Hepatocyte (in vitro differentiated cells): ENCODE measurements at places on chromosomes 6 and 20.

DNA sequence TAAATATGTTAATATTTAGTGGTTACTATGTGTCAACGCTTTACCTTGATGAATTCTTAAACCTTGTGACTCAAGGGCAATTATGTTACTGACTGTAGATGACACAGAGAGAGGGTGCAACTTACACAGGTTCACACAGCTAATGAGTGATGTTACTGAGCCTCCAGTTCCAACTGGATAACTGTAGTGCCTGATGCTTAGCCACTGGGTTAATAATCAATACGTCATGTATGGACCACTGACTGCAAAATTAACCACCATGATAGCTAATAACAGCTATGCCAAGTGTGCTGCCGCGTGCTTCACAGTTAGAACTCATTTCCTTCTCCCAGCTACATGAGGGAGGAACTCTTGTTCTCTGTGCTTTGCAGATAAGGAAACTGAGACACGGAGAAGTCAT lies 45.4 kb downstream of the SIRPA start:
- no peak for DNase-seq

DNA sequence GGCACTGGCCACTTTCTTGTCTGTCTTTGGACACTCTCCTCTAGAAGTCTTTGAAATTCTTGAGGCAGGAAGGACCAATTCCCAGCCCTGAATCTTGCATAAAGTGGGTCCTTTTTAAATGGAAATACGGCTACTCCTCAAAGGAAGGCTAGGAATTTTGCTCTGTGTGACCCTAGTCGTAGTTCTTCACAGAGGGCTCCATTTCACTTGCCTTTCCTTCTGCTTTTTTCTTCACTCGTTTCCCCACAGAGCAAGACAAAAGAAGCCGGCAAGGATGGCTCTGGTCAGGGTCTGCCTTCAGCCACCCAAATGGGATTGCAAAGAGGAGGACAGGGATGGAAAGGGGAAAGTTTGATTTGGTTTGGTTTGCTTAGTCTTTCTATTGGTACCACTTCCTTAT lies 25.8 kb downstream of the HLA-E start:
- DNase-seq, result no peak

DNA sequence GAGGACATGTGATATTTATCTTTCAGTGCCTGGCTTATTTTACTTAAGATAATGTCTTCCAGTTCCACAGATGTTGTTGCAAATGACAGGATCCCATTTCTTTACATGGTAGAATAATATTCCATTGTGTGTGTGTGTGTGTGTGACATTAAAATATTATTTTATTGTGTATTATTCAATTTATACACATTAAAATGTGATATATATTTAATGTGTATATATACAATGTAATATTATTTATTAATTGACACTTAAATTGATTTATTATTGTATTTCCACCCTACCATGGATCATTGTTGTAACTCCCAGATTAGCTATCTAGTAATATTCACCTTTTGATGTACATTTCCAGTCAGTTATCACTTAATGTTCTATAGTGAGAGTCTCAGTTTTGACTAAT lies 1422.5 kb upstream of the ADGRB3 start:
- no peak for DNase-seq

DNA sequence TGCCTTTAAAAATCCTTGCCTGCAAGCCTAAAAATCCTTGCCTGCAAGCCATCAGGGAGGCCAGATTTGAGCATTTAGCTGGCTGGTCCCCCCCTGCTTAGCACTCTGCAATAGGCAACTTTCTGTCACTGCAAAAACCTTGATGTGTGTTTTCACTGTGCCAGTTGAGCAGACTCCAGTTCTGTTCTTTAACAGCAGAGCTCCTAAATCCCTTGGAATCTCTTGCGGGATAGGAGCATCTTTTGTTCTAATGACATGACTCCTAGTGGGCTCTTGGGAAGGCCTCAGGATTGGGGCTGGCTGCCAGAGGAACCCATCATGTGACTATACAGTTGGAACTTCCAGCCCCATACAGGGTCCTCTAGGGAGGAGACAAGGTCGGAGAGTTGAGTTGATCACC lies 50.4 kb downstream of the FAM184A start:
- DNase-seq, result no peak

GRCh38 chr6:118495485-118496280 lies 52.4 kb upstream of the PLN start:
- DNase-seq, result no peak

DNA sequence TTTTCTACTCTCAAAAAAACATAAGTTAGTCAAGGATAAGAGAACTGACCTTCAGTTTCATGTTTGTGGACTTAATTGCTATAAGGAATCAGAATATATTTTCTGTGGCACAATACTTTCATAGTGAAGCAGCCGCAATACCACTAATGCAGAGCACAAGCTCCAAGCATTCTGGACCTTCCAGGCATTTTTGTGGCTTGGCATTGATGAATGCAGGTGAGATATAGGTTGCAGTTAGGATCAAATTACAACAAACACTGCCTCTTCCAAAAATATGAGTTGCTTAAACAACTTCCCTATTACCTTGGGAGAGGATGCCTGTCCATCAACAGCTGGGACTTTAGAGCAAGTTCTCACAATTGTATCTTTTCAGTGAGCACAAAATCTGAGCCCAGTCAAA lies 162.8 kb upstream of the RSPO3 start:
- no peak for DNase-seq

- no peak for DNase-seq
Observed at GRCh38 chr20:47243532-47244305, 112.8 kb downstream of the ZMYND8 start.

DNA sequence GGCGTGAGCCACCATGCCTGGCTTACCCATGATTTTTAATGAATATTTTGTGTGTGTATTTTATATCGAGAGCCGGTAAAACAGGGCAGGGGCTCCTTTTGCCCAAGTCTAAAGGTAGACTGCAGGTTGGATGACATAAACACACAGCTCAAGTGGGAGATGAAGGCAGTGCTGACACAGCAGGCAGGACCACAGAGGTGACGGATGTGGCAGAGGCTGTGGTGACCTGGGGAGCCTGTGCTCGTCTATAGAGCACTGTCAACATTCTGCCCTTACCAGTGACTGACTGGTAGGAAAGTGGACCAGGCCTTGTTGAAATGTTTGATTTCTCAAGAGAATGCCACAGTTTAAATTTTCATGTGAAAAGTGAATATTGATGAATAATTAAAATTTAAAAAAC lies 137.5 kb downstream of the ZFP64 start:
- no peak for DNase-seq

GRCh38 chr6:75204959-75205775 lies 686 bp downstream of the COL12A1 start:
- DNase-seq, result peak; percentile 55

- DNase-seq, result no peak
Observed at GRCh38 chr6:102950967-102951366, 1557.5 kb downstream of the GRIK2 start.

GRCh38 chr6:46491201-46491627 lies at the start of gene RCAN2:
RCAN2 (minus strand) TSS chr6:46491449.
- peak; percentile 80 for DNase-seq

- DNase-seq, result no peak
Observed at GRCh38 chr6:111211411-111212030, 124.2 kb downstream of the SLC16A10 start.

- DNase-seq, result no peak
Observed at GRCh38 chr6:116329156-116329555, 41.6 kb upstream of the DSE start.

DNA sequence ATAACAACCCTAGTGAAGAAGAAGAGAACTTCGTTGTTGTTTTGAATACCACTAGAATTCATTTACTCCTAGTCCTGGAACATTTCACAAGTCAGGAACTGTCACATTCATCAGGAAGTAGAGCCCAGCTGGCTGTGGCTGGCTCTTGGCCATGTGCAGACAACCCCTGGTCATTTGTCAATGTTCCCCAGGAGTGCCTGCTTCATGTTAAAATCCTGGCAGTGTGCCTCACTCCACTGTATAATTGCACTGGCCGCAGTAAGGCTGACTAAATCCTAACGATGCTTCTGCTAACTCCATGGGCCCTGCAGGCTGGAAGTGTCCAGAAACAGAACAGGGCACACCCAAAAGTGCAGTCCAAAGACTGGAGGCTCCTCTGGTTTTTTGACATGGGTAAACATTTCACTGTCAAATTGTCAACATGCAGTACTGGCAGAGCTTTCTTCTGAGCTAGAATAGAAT lies 41.5 kb upstream of the ADGRF1 start:
- peak; percentile 86 for DNase-seq

- DNase-seq, result no peak
Observed at GRCh38 chr20:32062776-32063170, 10.7 kb downstream of the HCK start.

- DNase-seq, result no peak
Observed at GRCh38 chr20:47067776-47068175, 173.1 kb downstream of the EYA2 start.

- peak; percentile 28 for DNase-seq
Observed at GRCh38 chr6:130713144-130713543, 114.1 kb upstream of the SMLR1 start.

- DNase-seq, result no peak
Observed at GRCh38 chr6:108847738-108848115, 495 bp upstream of the ARMC2 start.

DNA sequence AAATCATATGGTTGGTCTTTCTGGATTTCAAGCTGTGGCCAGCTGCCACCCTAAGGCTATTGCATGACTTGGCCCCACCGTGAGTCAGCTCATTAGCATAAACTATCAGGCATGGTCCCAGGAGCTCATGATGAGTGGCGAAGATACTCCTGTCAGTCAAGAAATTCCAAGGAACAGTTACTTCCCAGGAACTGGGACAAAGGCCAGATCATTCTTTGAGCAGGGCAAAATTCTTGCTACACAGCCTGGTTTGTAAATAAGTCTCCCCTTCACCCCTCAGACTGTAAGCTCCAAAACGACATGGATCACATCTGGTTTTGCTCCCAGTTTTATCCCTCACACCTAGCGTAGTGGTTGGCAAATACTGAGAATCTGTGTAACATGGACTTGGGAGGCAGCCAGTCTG lies 33.0 kb upstream of the KIAA1586 start:
- DNase-seq, result peak; percentile 13

DNA sequence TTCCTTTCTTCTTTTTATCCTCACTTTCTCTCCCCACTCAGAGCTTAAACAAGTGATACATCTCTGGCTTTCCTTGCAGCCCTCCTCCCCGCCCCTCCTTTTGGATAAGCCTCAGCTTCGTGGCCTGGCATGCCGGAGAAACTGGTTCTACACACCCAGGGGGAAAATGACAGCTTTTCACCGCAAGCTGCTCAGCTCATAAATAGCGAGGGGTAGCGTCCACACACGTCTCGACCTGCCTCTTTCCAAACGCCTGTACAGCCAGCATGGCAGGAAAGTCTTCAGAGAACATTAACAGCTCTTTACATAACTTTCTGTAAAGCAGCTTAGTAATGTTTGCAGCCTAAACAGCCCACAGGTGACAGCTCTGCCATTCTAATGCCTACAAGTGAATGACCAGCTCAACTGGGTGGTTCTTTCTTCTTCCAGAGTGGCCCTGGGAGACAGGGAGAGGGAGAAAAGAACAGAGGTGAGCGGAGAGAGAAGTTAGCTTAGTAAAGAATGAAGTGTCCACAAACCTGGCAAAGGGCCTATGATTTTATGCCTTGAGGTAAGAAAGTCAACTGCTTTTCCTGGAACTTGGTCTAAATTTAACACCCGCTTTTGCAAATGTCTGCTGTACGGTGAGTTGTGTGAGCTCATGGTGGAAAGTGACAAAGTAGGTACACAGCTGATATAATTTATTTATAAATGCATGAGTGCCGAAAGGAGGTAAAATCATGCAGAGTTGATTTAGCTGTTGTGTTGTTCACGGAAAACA lies 251.5 kb downstream of the TFAP2A start:
- DNase-seq, result peak; percentile 35

DNA sequence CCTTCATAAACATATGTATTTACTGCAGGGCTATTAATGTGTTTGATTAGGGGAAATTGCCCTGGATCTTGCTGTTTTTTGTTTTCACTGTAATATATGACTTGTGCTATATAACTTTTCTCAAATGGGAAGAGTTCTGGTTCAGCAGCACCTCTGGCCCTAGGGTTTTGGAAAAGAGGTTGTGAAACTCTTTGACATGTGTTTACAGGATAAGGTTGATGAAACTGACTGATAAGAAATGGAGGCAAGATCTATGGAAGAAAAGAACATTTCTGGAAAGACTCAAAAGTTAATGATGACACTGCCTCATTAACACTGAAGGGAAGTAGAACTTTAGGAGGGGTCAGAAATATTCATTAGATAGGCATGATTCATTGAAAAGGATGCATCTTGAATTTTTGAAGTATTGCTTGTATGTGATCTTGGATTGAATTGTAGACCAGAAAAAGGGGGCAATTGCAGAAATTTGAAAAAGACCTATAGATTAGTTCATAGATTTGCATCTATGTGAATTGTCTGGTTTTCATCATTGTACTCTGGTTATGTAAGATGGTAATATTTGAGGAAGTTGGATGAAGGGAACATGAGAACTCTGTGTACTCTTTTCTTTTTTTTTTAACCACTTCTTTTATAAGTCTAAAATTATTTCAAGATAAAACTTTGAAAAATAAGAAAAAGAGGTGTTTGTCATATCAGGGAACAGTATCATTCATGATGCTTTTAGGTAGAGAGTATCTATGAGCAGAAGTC lies 54.0 kb downstream of the UTRN start:
- no peak for DNase-seq

GRCh38 chr20:38447931-38448675 lies 13.0 kb upstream of the SNHG17 start:
- no peak for DNase-seq

DNA sequence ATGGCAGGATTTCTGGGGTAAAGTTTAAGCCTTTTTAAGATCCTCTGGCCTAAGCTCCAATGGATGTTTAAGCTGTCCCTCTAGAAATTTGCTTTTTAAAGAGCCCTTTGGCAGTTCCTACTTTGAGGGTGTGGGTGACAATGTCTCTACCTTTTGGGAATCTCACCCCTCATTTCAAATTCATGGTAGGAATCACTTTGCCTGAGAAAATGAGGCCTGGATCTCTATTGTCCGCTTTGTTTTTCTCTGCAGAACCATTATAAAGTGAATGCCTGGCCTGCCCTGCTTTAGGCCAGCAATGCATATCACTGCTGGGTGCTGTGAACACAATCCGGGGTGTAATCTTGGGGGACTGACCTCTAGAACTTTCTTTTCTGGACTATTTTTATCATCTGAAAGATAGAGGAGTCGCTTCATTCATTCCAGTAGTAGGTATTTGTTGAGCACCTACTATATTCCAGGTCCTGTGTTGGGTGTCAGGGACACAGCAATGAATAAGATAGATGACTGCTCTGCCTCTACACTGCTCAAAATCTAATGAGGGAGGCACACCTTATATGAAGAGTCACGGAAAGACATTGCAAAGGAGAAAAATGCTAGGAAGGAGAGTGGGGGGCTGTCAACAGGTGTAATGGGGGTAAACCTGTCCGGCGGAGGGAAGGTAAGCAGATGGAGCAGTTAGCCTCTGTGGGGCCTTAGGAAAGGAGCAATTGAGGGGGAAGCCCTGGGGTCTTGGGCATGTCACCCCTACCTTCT lies 8.6 kb upstream of the COMMD7 start:
- DNase-seq, result no peak
